Activated CD4-positive, CD25-positive, alpha-beta regulatory T cell treated with anti-CD3 and anti-CD28 coated beads, Interleukin-2, amount 50 U/mL, for 16 hours (primary cell): ENCODE measurements at places on chromosomes 3 and 15.

DNA sequence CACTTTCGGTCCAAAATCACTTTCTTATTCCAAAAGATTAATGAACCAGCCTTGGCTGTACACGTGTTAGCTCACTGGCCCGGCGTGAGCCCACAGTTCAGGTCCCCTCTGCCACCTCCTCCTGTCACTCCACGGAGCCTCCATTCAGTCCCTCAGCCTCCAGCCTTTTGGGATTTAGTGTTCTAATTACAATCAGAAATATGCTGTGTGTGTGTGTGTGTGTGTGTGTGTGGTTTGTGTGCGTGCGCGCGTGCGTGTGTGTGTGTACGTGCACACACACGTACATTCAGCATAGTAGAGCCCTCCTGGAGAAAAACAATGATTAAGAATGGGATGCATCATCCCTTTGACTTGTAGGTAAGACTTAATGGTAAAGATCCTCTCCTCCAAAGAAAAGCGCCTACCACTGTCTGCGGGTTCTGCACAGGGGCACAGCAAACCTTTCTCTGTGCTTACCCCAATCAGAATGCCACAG is 801 bp downstream of the CA12 start:
- DNase-seq: no peak

- no peak for DNase-seq
Measured at GRCh38 chr3:98560911-98561310, 29.1 kb downstream of the GPR15 start.

- no peak for DNase-seq
Measured at GRCh38 chr3:128555098-128555825, 62.3 kb upstream of the GATA2 start.

GRCh38 chr15:38874464-38874863 is 309.9 kb upstream of the RASGRP1 start:
- DNase-seq: no peak

- no peak for DNase-seq
Measured at GRCh38 chr3:175895731-175896130, 1036.6 kb downstream of the NAALADL2 start.

- no peak for DNase-seq
Measured at GRCh38 chr3:5162102-5162501, 25.4 kb upstream of the EDEM1 start.

DNA sequence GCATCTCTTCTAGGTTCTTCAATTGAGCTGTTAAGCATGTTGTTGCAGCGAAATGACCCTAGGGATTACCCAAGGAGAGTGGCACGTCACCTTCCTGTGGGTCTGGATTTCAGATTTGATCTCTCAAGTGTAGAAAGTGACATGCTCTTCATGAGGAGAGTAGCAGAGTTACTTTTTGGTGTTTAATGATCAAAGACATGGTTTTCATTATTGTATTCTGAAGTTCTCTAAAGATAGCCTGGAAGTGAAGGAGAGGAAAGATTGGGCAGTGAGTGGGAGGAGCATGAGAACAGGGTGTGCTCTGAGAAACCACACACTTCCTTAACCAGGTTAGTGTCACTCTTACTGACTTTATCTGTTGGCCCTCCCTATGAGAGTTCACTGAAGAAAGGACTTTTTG is 153.6 kb downstream of the AKAP13 start:
- no peak for DNase-seq

DNA sequence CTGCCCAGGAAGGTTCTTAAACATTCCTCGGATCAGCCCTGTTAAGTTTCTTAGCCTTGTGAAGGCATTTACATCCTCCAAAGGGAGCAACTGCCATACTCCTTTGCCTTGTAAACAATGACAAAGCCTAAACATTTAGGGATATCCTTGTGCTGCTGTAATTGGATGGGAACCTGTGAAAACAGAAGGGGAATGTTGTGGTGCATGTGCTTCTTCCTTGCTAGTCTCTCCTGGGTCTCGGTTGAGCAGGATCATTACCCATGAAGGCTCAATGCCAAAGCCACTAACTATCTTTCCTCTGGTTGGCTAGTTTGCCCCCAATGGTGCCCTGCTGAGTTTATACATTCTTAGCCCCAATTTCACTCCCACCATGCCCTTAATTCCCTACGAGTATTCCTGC is 17.3 kb downstream of the CHRNA3 start:
- DNase-seq: no peak

- DNase-seq: no peak
Measured at GRCh38 chr3:35666888-35667287, 27.6 kb downstream of the ARPP21 start.

DNA sequence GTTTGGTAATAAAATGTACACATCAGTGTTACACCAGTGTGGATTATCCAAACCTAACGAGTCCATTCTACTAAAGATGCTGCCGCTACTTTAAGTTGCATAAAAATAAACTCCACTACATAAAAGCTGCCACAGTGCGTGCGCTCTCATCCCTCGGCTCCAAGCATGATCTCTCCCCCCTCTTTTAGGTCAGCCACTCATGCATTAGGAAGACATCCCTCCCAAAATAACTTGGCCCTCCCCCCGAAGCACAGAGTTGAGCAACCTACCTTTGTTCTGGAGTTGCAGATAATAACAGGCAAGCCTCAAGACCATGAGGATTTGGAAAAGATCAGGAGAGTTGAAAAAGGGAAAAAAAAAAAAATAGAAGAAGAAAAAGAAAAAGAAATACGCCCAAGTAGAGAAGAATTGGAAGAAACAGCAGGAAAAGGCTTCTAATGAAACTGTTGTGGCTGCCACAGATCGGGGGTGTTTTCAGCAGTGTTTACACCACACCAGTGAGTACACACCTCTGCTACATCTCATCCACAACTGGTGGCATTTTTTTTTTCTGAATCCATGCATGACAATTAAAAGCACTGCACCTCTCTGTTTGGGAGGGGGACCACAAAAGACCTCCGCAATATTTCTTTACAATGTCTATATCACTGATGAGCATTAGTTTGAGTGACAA is 339.2 kb downstream of the FOXP1 start:
- DNase-seq: no peak
